Stimulated activated CD4-positive, alpha-beta T cell treated with anti-CD3 and anti-CD28 coated beads, Interleukin-1b, Interleukin-23, amount 100 ng/mL, for 48 hours (primary cell): ENCODE measurements at places on chromosomes 1 and 21.

- no peak for DNase-seq
These were observed 122.9 kb upstream of the ERG start for GRCh38 chr21:38621132-38621531.

DNA sequence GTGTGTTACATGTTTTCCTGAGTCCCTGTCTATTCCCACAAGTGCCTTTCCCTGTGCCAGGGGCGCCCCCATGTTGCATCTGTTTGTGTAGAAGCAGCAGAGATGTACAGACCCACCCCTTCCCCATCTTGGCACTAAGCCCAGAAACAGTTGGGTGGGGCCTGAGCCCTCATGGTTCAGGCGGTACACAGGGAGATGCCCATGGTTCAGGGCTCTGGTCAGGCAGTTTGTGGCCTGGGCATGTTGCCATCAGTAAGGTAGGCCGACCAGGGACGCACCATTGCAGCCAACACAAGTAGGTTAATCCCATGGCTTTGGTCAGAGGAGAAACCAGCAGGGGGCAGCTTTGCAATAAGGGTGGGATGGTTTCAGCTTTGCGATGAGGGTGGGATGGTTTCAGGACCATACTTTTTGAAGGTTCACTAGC is 914 bp upstream of the ADGRB2 start:
- no peak for DNase-seq

- DNase-seq, result peak; percentile 41
These were observed 9.3 kb downstream of the CBR1 start for GRCh38 chr21:36079010-36079649.

GRCh38 chr1:6867729-6868659 is 82.7 kb downstream of the CAMTA1 start:
- DNase-seq, result no peak

GRCh38 chr21:44946254-44947041 is 6.6 kb downstream of the SLX9 start:
- DNase-seq, result no peak

DNA sequence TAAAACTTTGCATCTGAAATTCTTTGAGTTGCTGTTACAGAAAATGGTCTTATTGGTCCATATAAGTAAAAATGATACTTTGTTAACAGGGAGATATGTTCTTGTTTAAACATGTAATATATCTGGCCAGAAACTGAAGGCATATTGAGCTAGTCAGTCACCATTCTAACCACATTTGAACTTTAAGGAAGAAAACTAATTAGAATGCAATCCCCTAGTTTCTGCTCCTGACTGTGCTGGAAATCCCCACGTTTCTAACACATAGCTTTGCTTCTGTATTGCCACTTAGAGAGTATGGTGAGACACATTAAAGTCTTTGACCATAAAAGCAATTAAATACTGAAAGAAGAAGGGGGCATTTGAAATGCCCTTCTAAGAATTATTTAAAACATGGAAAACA is 32.1 kb upstream of the HIVEP3 start:
- no peak for DNase-seq

DNA sequence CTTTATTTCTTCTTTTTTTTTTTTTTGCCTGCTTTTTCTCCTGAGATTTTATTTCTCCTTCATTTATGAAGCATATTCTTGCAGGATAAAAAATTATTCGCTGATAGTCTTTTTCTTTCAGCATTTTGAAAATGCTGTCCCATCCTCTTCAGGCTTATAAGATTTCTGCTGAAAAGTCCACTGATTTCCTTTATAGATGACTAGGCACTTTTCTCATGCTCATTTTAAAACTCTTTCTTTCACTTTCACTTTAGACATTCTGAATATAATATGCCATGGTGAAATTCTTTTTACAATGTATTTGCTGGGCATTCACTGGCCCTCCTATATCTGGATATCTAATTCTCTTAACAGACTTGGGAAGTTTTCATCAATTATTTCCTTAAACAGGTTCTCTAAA is 25.5 kb upstream of the GTF2B start:
- no peak for DNase-seq

GRCh38 chr1:186770421-186770820 is 58.3 kb upstream of the PLA2G4A start:
- DNase-seq, result no peak

DNA sequence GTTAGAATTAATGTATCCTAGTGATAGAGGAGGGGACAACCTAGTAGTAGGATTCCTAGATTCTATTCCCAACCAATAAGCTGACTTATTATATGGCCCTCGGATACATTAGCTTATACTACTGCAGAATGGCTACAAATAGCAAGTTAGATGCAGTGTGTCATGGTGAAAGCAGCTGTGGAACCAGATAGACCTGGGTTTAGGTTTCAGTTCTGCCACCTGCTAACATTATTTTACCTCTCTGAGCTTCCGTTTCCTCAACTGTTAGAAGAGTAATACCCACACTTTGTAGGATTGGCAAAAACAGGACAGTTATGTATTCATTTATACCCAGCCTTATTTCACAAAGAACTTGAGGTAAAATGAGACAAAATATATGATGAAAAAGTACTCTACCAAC is 21.6 kb upstream of the MAGOH start:
- no peak for DNase-seq

- no peak for DNase-seq
These were observed 15.3 kb upstream of the TGFBR3 start for GRCh38 chr1:91901231-91901630.

GRCh38 chr21:16377857-16378256 is 648.1 kb downstream of the USP25 start:
- DNase-seq, result no peak

GRCh38 chr1:223748773-223749733 is 36.7 kb downstream of the CAPN2 start:
- peak; percentile 54 for DNase-seq

- no peak for DNase-seq
These were observed 18.4 kb downstream of the CCT3 start for GRCh38 chr1:156319664-156320063.

GRCh38 chr1:159941141-159941540 is 4.3 kb downstream of the IGSF9 start:
- DNase-seq, result no peak

- no peak for DNase-seq
These were observed 57.6 kb downstream of the ETS2 start for GRCh38 chr21:38863291-38863690.

GRCh38 chr1:58754073-58754613 is 29.7 kb downstream of the JUN start:
- no peak for DNase-seq

GRCh38 chr1:91124290-91124985 is 102.6 kb upstream of the ZNF644 start:
- peak; percentile 28 for DNase-seq

- no peak for DNase-seq
These were observed 95.8 kb upstream of the HOOK1 start for GRCh38 chr1:59718989-59719360.

DNA sequence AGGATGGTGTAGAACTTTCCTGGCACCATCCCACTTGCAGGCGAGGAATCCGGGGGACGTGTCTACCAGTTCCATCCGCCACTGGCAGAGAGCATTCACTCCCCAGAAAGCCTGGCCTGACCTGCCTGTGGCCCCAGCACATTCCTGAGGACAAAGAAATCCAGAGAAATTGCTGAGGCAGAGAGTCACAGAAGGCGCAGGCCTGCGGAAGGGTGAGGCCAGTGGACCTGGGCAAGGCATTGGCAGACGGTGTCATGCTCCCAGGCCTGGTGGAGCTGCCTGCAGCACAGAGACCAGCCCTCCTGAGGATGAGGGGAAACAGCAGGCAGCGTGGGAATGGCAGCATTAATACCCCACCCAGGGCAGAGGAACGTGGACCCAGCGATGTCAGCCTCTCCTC is 81.2 kb upstream of the F3 start:
- no peak for DNase-seq

GRCh38 chr1:228292609-228292911 is 84.7 kb downstream of the OBSCN start:
- DNase-seq, result no peak

DNA sequence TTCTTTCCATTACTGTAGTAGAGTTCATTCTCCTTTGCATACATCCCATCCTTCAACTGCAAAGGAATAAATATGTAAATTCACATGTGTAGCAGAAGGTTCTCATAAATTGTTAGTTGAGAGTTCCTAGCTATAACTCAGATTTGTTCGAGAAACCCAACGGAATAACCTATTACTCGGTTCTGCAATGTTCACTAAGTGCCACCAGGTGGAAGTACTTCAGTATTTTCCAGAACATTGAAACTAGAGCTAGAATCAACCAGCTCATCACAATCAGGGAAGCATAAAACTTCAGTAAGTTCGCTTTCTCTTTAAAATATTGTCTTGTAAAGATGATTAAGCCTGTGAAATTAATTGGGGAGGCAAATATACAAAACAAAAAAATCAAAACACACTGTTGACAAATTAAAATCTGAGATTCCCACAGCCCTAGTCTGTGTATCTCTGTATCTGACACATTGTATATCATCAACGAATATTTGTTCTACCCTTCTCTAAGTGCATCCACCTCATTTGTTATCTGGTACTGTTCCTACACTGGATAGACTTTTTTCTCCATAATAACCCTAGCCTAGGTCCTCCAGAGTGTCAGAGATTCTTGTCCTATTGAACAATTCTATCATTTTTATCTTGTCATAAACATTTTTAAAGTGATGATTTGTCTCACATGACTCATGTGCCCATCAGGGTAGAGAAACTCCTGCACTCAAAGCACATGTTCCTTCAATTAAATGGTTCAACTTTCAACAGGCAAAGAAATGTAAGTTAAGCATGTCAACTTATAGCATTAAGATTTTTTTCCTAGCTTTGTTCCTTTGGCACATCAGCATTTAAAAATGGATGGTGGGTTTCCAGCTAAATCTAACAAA is 31.9 kb downstream of the MROH9 start:
- no peak for DNase-seq

DNA sequence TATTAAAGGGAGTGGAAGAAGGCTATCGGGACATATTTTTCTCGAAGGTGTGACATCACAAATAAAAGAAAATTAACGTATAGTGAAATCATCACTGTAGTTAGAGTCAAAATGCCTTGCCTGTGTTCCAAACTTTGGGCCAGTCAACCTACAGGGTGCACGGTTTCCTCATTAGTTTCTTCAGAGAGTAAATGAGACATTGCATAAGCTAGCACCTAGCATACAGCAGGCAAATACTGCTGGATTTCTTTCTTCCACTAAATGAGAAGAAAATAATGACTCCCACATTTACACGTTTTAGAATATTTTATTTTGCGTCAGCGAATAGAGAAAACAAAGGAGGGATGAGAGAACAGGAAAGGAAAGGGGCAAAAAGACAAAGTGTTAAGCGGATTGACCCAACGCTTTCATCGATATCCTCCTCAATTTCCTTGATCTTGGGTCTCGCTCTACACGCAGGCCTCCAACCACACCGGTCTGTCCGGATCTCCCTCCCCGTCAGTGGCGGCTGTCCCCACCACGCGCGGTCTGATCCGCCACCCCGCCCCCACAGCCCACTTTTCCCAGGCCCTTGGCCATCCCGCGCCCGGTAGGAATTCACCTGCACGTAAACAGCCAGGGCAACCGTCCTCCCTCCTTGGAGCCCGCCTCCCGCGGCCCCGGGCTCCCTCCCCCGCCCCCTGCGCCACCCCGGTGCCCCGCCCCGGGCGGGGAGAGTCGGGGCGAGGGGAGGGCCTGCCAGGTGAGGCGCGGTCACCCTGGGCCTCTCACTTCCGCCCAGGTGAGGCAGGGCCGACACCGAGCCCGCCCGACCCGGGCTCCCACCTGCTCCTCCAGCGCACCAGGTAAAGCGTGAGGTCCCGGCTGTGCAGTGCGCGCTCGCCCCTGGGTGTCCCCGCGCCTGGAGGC is at the start of gene PATJ:
Gene PATJ, plus strand, starts transcription at position 770 of the 909 bp plus-strand sequence. CDS start 20,413 bp downstream, outside the sequence.
- peak; percentile 48 for DNase-seq

DNA sequence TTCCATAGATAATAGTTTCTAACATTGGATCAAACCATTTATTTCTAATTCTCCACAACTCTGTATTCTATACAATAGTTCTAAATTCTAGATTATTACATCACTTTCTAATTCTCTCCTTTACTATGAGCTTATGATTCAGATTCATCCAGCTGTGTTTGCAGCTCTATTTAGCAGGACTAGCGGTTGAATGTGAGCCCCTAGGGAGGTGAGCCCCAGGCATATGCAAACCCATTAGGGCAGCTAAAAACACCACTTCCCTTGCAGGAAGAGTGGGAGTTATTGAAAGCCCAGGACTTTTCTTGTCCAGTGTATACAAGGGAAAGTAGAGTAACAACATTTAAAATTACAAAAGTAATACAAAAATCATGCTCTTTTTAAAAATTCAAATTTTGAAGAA is 56.9 kb downstream of the KRTAP19-8 start:
- no peak for DNase-seq

DNA sequence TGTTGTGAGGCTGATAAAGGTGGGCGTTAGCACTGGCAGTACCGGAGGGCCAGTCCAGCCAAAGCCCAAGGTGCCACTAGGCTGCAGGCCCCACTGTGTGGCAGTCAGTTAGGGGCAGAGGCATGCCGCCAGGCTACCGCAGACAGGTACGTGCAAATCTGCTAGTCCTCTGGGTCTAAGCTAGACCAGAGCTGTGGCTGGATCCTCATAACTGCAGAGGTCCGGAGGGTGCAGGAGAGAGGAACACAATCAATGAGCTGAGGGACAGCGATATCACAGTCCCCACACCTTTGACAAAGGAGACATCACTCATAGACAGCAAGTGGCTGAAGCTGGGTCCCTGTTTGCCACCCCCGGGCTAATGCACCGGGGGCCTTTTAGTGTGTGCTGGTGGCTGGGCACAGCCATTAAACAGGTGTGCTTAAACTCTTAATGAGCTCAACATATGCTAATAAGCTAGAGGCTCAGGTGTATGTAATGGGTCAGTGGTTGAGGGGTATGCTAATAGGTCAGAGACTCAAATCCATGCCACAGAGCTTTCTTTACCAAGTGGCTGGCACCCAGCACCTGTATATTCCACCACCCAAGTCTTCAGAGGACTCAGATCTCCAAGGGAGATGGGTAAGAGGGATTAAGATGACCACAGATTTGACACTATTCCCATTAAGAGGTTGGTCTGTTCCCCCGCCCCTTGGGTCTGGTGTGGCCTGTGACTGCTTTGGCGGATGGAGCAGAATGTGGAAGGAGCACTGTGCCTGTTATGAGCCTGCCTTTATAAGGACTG is 82.0 kb downstream of the GLIS1 start:
- DNase-seq, result no peak
